Frontal cortex (tissue), 4 donors: ENCODE measurements at places on chromosomes 3 and 15.

- no peak for DNase-seq
Observed at GRCh38 chr3:152321200-152321954, 52.6 kb downstream of the MBNL1 start.

DNA sequence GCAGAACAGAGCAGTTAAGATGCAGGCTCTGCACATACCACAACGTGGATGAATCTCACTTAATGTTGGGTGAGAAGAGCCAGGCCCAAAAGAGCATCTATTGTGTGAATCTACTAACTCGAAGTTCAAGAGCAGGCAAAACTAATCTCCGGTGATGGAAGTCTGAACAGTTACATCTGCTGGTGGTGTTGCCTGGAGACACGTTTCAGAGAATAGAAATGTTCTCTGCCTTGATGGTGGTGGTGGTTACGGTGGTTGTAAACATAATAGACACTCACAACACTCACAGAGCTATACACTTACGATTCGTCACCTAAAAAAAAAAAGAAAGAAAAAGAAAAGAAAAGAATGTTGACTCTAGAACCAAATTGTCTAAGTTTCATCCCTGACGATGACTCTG is 86.8 kb downstream of the LIPC start:
- no peak for DNase-seq

DNA sequence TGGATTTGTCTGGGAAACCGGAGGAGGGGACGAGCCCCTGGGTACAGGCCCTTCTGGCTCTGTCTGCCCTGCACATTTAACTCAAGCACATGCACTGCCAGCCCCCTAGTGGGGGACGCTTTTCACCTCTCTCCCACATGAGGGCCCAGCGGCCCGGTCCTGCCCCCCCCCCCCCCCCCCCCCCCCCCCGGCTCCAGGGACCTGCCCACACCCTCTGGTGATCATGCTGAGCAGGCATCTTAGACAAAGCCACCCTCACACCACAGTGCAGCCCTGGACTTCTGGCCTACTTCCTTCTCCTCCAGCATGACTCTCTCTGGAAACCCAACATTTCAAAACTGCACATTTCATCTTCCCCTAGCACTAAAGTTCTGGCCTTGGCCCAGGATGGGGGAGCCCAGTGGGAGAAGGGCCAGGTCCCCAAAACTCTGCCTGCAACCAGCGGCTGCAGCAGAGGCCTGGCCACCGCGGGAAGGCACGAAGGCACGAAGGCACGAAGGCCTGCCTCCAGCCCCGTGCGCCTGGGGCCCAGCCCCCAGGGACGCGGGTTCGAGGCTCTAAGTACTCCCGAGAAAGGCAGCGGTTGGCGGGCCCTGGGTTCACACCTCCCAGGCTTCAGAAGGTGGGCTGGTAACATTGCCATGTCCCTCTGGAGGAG is 14.1 kb downstream of the KLF15 start:
- DNase-seq, result no peak

DNA sequence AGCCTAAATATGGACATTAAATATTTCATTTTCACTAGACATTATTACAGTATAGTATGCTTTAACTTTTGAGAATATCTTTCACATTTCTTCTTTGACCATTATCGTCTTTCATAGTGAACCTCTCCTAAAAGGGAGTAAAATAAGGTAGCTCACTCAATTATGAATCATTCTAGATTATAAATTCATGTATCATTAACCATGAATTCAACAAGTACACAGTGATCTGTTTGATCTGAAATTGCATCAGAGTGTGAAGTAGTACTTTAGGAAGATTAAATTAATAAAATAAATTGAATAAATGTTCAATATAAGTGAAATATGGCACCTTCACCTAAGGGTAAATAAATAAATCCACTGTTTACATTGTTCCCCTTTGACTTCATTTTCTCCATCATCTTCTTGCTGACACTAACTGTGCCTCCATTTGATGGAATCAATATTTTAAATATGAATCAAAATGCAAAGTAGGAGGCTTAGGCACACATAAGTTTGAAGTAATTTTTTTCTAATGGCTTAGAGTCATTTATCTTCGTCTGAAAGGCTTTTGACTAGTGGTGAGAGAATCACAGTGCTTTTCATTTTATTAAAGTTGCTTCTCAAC is 174.1 kb upstream of the MDFIC2 start:
- no peak for DNase-seq

DNA sequence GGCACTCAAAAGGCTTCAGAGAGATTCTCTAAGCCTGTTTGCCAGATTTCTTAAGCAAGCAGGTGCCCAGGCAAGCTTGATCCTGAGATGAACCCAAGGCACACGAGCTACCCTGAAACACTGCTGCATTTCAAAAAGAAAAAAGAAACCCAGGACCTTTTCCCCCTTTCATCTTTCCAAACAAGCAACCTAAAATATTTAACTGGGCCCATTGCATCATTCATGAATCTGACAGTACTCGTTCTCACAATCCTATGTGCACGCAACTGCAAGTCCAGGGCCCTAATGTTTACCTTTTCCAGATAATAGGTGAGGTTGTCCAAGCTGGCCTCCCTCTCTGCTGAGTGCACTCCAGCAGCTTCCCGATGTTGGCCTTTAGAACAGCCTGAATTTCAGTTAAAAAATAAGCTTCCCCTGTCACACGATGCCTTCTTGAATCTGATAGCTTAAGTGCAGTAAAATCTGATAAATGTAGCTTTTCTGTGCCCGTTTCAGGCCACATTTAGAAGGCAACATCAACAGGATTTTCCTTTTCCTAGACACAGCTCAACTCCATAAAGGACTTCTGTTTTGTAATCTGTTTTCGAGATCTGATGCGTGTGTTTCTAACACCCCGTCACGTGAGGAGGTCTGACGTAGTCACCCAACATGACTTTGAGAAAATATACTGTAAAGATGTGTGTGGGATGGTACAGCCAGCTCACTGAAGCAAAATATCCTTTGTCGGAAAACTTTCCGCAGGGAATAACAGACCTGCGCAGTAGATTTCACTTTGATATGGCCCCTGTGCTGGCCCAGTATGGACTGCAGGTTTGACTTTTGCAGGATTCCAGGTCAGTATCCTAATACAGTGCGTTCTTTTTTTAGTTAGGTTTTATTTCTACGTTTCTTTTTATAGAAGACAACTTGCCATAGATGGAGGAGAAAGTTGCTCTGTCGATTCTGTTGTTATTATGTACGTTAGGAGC is 55.1 kb upstream of the RASA2 start:
- DNase-seq, result no peak

DNA sequence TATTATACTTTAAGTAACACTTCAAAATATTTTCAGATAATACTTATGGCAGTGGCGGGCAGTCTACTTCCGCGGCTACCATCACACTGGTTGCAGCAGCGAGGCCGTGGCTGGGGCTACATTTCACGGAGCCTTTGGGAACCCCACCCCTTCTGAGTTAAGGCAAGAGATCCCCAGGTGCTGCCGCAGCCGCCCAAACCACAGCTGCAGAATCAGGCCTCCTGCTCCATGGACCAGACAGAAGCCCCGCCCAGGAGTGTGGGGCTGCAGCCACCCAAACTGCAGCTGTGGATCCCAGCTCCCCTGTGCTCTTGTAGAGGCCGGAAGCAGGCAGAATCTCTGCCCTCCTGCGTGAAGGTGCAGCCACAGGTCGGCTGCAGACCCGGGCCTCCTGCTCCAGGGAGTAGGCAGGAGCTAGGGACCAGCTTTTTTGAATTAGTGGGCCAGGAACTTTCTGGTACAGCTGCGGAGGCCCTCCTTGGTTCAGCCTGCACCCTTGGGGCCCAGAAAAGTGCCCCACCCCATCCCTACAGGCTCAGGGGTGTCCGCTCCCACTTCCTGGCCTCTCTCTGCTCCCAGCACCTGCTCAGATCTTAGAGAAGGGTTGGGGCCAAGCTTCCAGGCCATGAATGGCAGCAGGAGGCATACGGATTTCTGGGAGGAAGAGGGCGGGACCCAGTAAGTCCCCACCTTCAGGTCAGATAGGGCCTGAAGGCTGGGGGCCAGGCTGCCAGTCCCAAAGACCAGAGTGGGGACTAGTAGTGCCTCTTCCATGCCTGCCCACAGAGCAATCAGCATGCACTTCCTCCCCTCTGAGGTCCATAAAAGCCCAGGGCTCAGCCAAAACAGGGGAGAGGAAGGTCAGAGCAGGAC is 1188.8 kb upstream of the CADM2 start:
- DNase-seq, result no peak

GRCh38 chr3:25338158-25338725 is 89.8 kb upstream of the RARB start:
- DNase-seq, result no peak

DNA sequence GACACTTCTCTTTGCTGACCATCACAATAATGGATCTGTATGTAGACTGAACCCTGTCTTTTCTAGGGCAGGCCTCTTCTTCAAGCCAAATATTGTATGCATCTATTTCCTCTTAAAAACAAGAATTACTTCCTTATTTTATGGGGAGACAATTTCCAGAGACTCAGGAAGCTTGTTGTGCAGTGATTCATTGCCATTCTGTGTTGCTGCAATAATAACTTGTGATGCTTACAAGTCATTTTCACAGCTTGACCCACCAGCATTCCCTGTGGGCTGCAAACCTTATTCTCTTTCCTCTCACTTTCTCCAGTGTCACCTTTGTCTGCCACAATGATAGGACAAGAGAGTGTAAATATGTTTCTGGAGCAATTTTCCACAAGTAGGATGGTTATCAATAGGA is 276.7 kb upstream of the SGO1 start:
- no peak for DNase-seq

- no peak for DNase-seq
Observed at GRCh38 chr3:140391061-140391460, 286.8 kb upstream of the TRIM42 start.

GRCh38 chr3:51974963-51975851 is at the start of gene ABHD14A:
Gene ABHD14A (plus strand): TSS chr3:51975064. CDS start chr3:51975136, 72 bp downstream.
- DNase-seq, result peak; percentile 83

- DNase-seq, result no peak
Observed at GRCh38 chr15:40398413-40398873, 7.2 kb upstream of the IVD start.

- DNase-seq, result no peak
Observed at GRCh38 chr3:39178553-39178952, 13.8 kb downstream of the XIRP1 start.

DNA sequence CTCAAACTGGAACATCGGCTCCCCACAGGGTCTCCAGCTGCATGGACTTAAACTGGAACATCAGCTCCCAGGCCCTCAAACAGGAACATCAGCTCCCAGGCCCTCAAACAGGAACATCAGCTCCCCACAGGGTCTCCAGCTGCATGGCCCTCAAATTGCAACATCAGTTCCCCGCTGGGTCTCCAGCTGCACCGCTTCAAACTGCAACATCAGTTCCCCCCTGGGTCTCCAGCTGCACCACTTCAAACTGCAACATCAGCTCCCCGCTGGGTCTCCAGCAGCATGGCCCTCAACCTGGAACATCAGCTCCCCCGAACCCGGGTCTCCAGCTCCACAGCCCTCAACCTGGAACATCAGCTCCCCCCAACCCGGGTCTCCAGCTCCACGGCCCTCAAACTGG is 82.0 kb downstream of the TFRC start:
- DNase-seq, result no peak

DNA sequence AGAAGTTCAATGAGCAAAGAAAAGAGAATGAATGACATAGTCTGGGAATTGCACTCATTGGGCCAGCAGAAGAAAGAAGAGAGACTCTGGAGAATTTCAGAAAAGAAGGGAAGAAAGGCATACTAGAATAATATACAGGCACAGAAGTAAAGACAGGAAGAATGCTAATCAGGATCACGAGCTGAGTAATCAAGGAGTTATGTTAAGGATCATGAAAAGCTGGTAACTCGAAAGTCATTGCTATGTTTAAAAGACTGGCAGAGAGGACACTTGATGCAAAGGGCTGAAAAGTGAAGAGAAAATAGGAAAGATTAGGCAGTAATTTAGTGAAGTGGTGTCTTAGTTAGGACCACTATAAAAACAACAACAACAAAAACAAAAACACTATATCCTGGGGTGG is 284.1 kb downstream of the ZBBX start:
- DNase-seq, result no peak

GRCh38 chr15:79166311-79166955 is 75.9 kb upstream of the RASGRF1 start:
- no peak for DNase-seq

- no peak for DNase-seq
Observed at GRCh38 chr15:92796161-92796611, 103.9 kb upstream of the CHD2 start.
